ENCODE measurements at places on chromosomes 12 and 14. TPM values are rescaled to one million over a fixed set of nuclear protein-coding genes. Genes with fewer than 3 reads are reported as not detected.

DNA sequence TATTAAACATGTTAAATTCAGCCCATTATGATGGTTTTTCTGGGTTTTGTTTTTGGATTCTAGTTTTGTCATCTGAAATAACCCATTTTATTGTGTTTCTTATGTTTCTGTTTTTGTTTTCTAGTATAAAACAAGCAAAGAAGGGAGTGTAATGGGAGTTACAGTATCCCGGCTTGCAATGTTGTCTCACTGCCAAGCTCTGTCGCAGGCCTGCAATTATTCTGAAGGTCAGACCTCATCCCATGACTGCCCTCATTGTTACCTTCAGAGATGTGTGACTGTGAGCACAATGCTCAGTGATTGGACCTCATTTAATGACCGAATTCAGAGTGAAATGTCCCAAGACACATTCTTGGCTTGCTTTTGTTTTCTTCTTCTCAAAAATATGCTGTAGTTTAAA is 73.0 kb upstream of the ATF1 start:
- DNase-seq, result no peak

DNA sequence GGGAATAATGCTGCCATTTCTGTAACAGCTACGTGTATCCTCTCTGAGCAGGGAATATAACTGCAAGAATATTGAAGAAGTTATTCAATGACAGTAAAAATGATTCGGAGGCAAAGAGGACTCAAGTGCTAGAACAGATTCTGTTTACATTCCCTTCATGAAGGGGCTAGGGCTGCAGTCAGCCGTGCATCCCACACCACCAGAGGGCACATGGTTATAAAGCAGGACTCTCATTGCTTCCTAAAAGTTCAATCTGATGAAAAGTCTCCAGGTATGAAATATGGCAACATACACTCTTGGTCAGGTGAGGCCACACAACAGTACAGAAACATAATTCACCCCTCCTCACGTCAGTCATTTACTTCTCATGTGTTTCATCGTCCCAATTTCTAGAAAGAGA is 34.0 kb downstream of the TCHP start:
- peak; percentile 77 for DNase-seq

DNA sequence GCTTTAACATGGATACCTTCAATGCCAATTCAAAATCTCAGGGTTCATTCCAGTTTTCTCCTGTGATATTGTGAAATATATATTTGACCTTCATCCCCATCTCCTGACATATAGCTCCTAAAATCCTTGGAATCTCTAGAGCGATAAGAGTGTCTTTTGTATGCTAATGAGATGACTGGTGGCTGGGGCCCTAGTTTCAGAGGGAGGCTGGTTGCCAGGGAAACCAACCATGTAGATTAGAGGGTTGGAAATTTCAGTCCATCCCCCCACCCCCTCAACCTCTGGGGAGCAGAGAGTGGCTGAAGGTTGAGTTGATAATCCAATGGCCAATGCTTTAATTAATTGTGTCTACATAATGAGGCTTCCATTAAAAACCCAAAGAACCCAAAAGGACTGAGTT is 59.4 kb downstream of the SDR9C7 start:
- no peak for DNase-seq

- peak; percentile 4 for DNase-seq
These were observed 102.5 kb downstream of the FGD4 start for GRCh38 chr12:32501835-32502333.

DNA sequence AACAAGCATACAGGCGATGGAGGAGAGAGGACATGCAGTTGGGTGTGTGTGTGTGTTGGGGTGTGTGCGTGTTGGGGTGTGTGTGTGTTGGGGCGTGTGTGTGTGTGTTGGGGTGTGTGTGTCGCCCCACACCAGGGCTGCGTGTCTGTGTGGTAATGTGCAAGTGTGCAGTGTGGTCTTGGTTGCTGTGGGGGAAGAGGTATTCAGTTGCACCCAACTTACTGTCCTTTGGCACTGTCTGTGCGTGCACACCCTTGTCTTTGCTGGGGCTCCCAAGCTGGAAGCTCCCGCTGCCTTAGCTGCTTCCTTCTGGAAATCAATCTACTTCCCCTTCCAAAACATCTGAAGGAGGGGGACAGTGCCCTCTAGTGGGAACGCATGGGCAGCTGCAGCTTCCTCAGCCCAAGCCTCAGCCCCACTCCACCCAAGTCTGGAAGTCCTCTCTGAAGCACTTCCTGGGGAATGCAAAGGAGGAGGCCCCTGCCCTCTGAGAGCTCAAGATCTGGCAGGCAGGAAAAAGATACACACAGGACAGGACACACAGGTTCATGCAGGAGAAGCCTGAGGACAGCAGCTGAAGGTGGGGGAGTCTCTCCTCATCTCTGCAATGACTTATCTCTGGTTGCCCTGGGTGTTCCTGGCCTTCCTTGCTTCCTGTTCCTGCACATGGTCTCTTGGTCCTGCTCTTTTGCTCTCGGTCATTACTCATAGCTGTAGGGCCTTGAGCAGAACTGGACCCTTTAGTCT is 13.1 kb downstream of the ASIC1 start:
- peak; percentile 69 for DNase-seq

DNA sequence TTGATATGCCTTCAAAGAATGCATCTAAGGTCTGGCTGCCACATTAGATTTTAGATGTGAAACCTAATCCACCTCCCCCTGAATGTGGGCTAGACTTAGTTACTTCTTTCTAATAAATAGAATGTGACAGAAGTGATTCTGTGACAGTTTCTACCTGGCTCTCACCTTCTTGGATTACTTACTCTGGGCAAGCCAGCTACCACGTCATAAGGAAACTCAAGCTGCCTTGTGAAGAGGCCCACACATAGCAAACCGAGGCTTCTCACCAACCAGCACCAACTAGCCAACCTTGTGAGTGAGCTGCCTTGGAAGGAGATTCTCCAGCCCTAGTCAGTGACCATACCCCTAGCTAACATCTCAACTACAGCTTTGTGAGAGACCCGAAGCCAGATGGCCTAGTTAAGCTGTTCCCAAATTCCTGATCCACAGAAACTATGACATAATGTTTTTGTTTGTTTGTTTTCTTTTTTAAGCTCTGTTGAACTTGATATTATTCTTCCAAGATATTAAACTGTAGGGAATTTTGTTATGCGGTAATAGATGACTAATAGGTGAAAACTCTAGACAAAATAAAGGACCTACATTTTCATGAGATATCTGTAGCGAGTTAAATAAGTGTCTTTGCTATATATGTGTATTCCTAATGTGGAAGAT is 6.2 kb downstream of the GPR19 start:
- DNase-seq, result no peak

DNA sequence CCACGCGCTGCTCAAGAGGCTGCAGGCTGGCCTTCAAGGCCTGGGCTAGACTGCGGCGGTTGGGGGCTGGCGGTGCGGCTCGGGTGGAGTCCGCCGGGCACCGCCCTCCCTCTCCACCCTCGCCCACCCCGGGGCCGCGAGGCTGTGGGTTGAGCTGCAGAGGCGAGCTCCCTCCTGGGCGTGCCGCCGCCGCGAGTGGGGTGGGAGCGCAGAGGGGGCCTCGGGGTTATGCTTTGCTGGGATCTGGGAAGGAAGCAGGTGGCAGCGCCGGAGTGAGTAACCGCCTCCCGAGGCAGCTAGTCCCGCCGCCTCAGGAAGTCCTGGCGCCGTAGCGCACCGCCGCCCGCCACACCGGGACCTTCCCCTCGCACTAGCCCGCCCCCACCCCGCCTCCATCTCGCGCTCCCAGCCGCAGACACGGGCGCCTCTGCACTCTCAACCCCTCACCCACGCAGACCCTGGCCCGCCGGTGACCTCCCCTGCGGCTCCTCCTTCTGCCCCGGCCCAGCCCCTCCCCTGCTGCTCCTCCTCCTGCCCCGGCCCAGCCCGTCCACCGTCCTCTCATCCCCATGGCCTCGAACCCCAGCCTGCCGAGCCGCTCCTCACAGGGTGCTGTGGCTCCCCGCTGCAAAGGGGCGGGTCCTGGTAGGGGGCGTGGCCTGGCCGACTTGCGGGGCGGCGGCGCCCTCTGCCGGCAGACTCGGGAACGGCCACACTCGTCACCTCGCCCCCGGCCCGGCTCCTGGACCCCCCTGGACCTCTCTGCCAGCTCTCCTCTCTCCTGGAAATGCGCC is 16.6 kb downstream of the TAMALIN start:
- peak; percentile 86 for DNase-seq

DNA sequence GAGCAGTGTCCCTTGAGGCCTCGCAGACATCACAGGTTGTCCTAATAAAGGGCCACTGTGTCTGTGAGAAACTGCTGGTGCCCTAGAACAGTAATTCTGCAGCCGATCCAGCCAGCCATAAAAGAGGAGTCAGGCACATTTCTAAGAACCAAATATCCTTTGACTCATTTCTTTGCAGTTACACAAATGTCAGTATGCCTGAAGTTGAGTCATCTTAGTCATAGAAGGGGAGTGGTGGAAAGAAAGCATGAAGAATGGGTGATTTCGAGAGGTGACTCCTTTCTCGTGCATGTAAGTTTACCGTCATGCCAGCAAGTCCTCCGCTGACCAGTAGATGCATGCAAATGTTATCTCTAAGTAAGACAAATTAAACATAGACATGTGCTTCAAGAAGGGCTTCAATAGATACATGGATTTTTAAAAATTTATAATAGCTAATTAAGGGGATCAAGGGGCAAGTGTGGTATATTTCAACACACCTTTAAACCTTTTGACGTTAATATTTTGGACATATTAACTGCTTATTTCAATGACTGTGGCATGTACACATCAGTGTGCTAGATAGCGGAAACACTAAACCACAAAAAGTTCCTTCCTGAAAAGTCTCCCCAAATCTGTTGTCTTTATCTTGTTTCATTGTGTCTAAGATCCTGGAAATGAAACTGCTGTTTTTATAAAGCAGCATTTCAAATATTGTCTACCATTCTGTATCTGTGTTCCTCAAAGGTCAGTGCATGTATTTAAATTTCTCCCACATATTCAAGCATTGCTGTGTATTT is 497.4 kb downstream of the NPAS3 start:
- DNase-seq, result no peak

- DNase-seq, result peak; percentile 6
These were observed 56.8 kb downstream of the DUSP16 start for GRCh38 chr12:12505544-12506495.

DNA sequence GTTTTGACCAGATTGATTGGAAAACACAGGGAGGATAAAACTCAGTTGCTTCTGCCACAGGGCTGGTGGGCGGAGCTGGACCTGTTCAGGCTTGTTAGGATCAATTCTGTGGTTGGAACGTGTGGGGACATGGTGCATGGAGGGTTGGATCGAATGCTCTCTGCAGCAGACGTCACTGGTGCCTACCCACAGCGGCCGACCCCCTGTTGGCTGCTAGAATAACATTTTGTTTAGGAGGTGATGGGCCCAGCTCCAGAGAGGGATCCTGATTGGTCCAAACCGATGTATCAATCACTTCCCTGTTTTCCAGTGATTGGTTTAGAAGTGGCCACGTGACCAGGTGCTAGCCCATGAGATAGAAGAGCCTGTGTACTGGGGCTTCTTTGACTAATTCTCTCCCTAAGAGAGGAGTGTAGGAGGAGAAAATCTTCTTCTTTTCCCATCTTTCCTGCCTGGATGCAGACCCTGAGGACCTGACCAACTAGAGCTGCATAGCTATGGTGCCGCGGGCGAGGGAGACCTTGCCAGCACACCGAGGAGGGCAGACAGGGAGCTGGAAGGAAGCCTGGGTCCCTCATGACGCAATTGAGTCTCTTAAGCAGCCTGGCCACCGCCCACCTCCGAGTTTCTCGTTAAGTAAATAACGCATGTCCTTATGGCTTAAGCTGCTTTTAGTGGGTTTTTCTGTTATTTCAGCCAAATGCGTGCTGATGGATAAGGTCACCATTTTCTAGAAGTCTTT is 163.5 kb downstream of the AACS start:
- no peak for DNase-seq

- DNase-seq, result no peak
These were observed 99.2 kb downstream of the GCH1 start for GRCh38 chr14:54803396-54803795.

GRCh38 chr12:72272731-72273498 is 745 bp downstream of the TRHDE start:
- no peak for DNase-seq

DNA sequence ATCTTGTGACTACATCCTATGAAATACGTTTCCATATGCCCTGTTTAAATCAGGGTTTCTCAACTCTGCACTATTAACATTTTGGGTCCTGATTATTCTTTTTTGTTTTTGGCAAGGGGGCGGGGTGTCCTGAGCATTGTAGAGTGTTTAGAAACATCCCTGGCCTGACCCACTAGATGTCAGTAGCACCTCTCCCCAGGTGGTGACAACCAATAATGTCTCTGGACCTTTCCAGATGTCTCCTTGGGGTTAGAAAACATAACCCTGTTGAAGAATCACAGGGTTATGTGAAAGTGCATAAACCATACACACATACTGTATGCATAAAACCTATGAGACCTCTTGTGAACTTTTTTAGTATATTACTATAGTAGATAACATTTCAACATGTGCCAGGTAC is 1.4 kb downstream of the ACAD10 start:
- no peak for DNase-seq

- DNase-seq, result no peak
These were observed 232.8 kb downstream of the SLC2A13 start for GRCh38 chr12:39873065-39873464.

GRCh38 chr14:72810201-72810600 is 83.7 kb downstream of the DPF3 start:
- DNase-seq, result no peak

DNA sequence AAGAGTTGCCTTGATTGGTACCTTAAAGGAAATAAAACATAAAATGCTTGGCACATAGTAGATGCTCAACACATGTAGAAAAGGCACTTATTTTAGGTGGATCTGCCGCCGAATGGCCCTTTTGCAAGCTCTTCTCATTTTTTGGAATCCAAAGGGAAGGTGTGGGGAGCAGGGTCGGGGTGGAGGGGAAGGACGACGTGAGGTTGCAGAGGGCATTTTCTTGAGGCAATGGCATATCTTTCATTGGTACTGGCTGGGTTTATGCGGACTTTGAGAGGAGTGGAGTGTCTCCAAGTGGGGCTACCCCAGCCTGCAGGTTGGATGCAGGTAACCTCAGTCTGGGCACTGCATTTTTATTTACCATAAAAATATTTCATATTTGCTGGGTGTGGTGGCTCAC is 8.1 kb downstream of the RTL1 start:
- no peak for DNase-seq

GRCh38 chr14:93912782-93913181 is 14.4 kb upstream of the FAM181A start:
- DNase-seq, result no peak

DNA sequence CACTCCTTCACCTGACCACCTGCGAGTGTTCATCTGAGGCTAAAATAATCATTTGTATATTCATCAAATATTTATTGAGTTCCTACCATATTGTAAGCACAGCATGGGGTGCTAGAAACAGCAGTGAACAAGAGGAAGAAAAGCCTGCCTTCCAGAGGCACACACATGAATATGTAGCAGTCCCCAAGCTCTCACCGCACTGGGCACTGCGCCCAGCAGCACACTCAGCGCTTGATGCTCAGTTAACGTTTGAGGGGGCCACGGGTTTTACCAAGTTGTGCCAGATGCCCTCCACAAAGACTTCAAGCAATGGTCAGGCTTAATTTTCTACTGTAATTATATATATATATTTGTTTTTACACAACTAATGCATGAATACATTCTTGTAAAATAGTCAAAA is 52.0 kb downstream of the HELB start:
- no peak for DNase-seq

- DNase-seq, result no peak
These were observed 9.4 kb upstream of the RPS6KL1 start for GRCh38 chr14:74932401-74932901.

The PRR4 gene
- 7.5 TPM for total RNA-seq

The MYH6 gene
- not detected for total RNA-seq

The FAM181A gene
- 0.40 TPM for total RNA-seq

The MMAB gene
- 71.4 TPM for total RNA-seq

The SPTB gene
- total RNA-seq, result 0.68 TPM

The HSP90B1 gene
- 2,306 TPM for total RNA-seq

The BTG1 gene
- 28.1 TPM for total RNA-seq

The ADAM21 gene
- not detected for total RNA-seq

The TSPAN8 gene
- total RNA-seq, result 3.7 TPM

The KRT6B gene
- total RNA-seq, result not detected

The FITM1 gene
- total RNA-seq, result not detected
